ENCODE measurements at places on chromosomes 2 and 18.

- DNase-seq, result no peak
These were observed 5.6 kb downstream of the NMUR1 start for GRCh38 chr2:231524477-231525247.

GRCh38 chr2:118833716-118834439 lies 13.6 kb downstream of the EN1 start:
- no peak for DNase-seq

DNA sequence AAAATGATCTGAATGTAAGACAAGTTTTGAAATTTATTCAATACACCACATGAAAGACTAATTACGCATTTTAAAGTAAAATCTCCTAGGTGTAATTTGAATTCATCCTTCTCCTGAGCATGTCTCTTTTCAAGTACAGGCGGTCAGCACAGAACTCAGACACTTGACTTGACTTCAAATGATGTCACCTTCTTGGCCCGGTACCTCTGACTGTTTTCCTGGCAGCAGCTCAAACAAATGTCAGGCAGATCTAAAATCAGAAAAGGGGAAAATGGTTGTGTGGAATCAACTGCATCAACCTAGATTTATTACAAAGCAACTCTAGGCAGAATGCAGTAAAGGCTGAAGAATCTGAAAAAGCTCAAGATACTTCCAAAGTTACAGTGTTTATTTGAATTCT lies 11.4 kb upstream of the PROKR1 start:
- DNase-seq, result no peak

GRCh38 chr2:16258350-16258749 lies 318.0 kb downstream of the MYCN start:
- no peak for DNase-seq

- DNase-seq, result no peak
These were observed 65.1 kb upstream of the DAPL1 start for GRCh38 chr2:158729873-158730620.

GRCh38 chr18:647304-647703 lies 10.1 kb upstream of the TYMS start:
- no peak for DNase-seq

DNA sequence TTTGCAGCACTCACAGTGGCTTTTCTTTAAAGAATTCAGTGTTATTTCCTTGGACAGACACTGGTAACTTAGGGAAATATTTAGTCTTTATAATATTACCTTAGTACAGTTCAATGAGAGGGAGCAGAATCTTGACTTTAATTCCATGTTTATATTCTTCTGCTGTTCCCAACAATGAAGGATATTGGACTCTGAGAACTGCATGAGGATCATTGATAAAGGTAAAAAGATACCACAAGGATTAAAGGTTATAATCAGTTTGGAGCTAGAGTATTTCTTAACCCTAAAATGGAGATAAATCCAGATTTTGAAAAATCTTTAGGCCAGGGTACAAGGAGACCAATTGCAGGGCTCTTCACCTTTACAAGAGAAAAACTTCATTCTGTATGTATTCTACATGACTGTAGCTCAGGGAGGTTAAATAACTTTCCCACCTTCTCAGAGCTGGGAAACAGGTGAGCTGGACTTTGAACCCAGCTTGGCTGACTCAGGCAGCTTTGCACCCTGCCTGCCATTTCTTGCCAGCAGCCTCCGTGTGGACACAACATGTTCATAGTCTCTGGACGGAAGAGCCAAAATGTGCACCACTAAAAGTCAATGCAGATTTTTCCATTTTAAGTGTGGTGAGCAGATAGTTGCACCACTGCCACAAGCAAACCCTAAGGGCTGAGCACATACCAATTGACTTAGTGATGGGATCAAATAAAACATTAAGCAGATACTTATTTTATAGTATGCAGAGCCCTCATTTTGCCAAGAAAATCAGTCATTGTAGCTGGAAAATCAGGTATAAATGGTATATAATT lies 26.7 kb downstream of the UPP2 start:
- DNase-seq, result no peak

GRCh38 chr2:30450025-30450424 lies 3.0 kb downstream of the LCLAT1 start:
- no peak for DNase-seq

- no peak for DNase-seq
These were observed 25.3 kb upstream of the TACR1 start for GRCh38 chr2:75224636-75225094.

DNA sequence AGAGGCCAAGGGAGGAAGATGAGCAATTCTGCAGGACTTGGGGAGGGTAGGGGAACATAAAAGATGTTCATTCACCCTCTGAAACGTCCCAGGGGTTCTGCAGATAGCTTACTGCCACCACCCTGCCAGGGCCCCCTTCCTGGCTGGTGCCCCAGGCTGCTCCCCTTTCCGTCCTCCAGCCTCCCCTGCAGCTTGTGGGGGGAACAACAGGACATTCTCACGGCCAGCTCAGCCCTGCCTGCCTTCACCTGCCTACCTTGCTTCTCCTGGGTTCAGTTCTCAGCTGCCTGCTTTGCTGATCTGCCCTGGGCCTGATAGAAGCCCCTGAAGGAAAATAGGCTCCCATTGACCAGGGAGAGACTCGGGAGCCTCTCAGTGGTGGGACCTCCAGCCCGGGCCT lies 251.1 kb downstream of the CELF4 start:
- DNase-seq, result no peak

DNA sequence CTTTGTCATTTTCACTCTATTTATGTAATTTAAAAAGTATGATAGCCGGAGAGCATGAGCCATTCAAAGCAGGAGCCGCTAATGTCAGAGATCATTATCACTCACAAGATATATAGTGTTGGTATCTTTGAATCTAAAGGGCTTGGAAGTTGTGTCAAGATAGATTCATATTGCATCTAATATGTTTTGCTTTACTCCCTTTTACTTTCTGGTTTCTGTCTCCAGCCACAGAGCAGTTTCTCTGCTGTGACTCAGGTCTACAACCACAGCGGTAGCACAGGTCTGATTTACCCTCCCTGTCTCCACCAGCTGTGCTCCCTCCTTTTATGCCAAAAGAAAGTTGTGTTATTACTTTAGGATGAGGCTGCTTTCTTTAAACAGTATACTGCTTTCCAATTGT lies 424.0 kb downstream of the ARHGAP15 start:
- peak; percentile 47 for DNase-seq

DNA sequence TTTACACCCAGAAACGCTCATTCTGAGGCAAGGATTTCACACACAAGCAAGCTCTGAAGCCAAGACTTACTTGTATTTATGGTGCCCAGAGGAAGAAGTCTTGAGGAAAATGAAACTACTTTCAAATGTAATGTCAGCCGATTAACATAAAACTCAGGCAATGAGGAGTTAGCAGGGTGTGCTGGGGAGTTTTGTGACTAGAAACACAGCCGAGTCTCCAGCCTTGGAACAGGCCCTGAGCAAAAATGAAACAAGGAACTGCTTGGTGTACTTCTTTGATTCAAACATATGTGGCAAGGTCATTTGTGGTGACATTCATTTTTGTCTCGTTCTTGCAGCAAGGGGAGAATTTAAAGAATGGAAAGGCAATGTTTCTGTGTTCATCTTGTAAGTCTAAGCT lies 4.5 kb downstream of the DYTN start:
- DNase-seq, result no peak

GRCh38 chr2:50345701-50346591 lies 686.0 kb downstream of the NRXN1 start:
- no peak for DNase-seq

DNA sequence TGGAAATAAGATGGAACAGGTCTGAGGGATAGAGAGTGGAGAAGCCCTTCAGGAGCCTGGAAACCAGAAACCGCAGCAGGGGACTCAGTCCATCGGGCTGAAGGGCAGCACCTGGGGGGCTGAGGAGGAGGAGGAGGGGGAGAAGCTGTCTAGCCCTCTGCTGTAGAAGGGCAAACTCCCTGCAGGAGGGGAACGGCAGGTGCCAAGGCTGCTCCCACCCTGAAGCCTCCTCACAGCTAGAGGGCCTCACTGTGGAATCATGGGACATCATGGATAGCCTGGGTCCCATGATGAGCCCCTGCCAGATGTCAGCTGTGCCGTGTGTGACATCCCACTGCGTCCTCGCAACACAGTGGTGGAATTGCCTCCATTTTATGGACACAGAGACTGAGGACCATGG lies 435 bp downstream of the MYO7B start:
- DNase-seq, result no peak

- DNase-seq, result no peak
These were observed 77.2 kb downstream of the TSN start for GRCh38 chr2:121832412-121833357.

GRCh38 chr18:65221736-65222135 lies 529.1 kb upstream of the CDH7 start:
- DNase-seq, result no peak

DNA sequence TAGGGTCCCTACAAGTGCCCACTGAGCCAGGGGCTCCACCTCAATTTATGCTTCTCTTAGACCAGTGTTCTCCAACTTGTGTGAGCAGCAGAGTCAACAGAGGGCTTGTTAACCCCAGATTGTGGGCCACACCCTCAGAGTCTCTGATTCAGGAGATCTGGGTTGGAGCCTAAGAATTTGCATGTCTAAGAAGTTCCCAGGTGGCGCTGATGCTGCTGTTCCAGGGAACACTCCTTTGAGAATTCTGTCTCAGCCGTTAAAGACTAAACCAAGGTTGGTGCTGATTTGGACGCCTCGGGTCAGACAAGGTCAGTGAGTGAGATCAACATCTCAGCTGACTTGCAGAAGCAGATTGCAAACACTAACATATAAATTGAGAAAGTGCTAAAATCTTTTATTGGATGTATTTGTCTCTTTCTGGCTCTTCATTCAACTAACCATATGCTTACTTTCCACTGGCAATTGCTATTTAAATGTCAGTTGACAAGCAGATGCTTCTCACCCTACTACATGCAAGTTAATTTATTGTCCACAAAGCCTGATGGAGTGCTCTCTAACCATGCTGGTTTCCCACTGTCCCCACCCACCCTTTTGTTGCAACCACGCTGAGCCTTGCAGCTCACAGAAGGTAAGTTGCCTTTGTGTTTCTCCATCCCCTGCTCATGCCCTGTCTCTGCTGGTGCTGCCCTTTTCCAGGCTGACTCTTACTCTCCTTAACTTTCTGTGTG lies 31.5 kb downstream of the LYPD1 start:
- no peak for DNase-seq

DNA sequence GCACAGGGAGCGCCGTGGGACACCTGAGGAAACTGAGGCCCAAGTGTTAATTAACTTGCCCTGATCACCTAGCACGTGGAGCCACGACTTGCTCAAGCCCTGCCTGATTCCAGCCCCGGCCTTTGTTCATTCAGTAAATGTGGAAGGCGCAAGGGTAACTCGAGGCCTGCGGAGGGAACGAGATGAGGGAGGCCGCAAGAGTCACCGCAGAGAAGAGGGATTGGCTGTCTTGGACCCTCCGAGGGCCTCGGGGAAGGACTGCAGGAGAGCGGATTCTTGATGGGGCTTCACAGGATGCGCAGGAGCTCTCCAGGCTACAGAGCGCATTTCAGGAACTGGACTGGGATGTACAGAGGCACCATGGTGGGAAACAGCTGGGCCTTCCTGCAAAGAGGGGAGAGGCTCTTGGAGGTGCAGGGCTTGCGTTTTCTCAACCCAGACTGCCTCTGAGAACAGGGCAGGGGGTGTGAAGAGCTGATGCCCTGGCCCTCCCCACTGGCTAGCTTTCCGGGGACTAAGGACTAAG lies 511 bp upstream of the ANKMY1 start:
- no peak for DNase-seq

DNA sequence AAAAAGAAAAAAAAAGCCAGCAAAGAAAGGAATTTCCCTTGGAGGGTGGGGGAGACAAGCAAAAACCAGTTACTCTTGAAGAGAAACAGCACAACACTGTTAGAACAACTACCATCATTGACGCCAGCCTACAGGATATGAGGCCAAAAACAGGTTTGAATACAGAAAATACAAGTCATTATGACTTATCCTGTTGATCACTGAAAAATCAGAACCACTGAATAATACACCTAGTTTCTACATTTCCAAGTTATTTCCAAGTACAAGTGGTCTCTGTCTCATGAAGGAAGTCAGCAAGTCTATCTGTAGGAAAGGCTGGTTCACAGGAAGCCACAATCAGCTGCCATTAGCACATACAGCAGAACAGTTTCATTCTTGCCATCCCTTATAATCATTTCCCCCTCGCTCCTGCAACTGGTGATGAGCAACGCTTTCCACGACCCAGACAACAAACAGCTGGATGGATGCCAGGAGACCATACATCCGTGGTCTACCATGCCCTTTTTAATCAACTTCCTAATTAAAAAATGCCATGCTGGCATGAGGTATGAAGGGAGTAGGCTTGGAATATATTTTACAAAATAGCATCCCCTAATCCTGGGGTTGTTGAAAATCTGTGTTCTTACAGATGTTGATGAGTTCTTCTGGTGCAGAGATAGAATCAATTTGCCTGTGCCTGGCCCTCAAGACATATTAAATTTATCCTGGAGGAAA lies 10.4 kb downstream of the MYT1L start:
- no peak for DNase-seq

DNA sequence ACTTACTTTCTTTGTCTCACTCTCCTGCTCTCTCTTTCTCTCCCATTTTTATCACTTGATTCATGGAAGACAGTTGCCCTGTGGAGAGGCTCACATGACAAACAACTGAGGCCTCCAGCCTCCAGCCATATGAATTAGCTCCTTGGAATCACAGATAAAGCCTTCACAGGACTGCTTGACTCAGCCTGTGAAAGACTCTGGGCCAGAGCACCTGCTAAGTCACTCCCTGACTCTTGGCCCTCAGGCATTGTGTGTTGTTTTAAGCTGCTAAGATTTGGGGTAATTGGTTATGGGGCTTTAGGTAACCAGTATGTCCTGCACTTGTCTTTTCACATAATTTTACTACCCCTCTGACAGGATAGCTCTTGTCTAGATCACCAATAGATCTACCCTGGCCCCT lies 334.9 kb downstream of the SOX11 start:
- no peak for DNase-seq

DNA sequence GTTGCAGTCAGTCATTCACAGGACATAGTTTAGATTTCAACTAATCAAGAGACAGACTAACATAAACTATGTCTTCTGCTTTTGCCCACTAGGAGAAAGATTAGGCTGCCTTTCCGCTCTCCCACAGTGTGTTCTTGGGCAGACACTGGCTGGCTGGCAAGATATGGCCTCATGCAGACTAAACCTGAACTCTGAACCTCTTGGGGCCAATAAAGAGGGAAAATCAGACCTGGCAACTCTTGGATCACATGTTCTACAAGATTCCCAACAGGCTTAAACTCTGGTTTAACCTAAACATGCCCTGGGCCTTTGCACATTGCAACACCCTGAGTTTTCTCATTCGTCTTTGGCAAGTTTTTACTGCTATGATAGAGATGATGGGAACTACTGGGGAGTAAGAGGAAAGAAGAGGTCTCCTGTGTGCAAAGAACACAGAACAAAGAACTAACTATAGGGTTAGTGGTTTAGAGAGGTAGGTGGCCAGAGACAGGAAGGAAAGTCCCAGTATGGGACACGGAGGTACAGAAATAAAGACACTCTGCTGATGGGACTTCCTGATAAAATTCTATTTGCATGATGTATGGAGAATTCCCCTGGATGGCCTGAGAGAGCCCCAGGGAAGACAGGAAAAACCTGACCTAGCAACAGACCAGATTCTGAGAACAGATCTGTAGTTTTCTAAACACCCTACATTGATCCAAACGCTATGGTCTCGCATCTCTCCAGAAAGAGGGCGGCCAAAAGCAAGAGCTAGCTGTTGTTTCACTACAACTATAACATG lies 2.0 kb upstream of the ATRAID start:
- DNase-seq, result no peak
